ENCODE measurements at places on chromosomes 3 and 15. TPM values are rescaled to one million over a fixed set of nuclear protein-coding genes. Genes with fewer than 3 reads are reported as not detected.

GRCh38 chr15:60026555-60026954, 22.4 kb downstream of the FOXB1 start:
- no peak for DNase-seq

DNA sequence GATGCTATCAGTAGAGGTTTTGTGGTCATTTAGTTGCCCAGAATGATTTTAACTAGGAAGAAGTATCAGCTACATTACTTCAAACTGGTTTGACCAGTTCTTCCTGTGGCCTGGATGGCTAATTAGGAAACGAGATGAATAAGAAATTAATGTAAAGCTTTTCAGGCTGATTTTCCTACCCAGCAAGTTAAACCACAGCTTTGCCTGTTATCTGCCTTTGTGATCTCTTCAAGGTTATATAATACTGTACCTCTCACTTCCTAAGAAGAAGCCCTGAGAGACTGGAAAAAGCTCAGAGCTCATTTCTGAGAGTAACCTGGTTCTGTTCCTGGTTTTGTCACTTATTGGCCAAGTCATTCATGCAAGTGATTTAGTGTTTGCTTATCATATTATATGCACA, 782.2 kb upstream of the GOLIM4 start:
- peak; percentile 49 for DNase-seq

SI gene
- total RNA-seq = not detected

- no peak for DNase-seq
These were observed 35.1 kb downstream of the CYFIP1 start for GRCh38 chr15:22945071-22945470.

GRCh38 chr3:187978433-187979011, 175.4 kb upstream of the LPP start:
- peak; percentile 18 for DNase-seq

DNA sequence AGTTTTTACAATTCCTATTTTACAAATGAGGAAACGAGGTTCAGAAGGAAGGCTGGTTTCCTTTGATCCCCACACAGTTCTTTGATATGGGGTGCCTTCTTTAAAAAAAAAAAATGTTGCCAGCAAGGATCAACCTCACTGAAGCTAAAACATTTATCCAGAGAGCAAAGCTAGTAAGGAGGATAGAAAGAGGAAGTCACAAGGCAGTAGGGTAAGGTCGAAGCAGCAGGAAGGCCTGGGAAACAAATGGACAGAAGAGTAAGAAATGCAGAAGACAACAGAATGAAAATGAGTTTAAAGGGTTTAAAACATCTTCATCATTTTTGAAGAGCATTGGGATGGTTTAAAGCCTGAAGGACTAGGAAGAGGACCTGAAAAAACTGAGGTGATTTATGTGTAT, 30.6 kb upstream of the CP start:
- no peak for DNase-seq

DNA sequence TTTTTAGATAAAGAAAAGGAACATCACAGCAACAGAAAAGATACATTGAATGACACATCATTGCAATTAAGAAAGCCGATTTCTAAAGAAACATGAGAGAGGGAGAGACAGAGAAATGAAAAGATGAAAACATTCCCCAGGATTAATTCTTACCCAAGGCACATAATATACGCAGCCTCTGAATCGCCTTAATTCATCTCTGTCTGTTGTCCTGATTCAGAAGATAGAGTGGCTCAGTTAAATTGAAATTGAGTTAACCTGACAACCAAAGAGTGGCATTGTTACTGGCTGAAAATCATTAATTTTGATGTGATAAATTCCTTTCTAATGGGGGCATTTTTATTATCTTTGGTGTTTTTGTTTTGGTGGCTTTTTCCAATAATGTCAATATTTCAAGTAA, 701.9 kb downstream of the EDEM1 start:
- DNase-seq = no peak

GRCh38 chr3:37224879-37225278, 50.5 kb upstream of the LRRFIP2 start:
- DNase-seq = no peak

RTP4 gene
- total RNA-seq = 1.1 TPM

TRA2B gene
- 170 TPM for total RNA-seq

- no peak for DNase-seq
These were observed 118.6 kb downstream of the ETFA start for GRCh38 chr15:76192715-76193114.

Measured in renal cortical epithelial cell (primary cell).